Inflammatory macrophage (primary cell): ENCODE measurements at places on chromosomes 16 and 17.

- no peak for DNase-seq
These were observed 26.4 kb downstream of the ADCY9 start for GRCh38 chr16:4089811-4090301.

DNA sequence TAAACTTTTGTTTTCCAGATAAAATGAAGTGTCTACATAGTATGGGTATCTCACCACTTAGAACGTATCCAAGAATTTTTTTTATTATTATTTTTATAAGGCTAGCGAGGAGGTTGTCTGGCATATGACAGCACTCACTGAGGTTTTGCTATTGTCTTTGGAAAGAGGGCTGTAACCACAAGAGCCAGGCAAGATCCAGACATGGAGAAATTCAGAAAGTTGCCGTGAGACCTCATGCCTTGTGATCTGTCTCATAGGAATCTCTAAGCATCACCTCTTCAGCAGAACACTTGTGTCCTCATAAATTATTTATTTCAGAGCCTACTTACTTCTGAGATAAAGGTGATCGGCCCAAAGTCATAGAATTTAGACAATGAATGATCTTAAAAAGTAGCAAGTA is 410.8 kb downstream of the CDH11 start:
- no peak for DNase-seq

GRCh38 chr17:15238676-15239422 is 26.3 kb downstream of the PMP22 start:
- DNase-seq, result peak; percentile 48

DNA sequence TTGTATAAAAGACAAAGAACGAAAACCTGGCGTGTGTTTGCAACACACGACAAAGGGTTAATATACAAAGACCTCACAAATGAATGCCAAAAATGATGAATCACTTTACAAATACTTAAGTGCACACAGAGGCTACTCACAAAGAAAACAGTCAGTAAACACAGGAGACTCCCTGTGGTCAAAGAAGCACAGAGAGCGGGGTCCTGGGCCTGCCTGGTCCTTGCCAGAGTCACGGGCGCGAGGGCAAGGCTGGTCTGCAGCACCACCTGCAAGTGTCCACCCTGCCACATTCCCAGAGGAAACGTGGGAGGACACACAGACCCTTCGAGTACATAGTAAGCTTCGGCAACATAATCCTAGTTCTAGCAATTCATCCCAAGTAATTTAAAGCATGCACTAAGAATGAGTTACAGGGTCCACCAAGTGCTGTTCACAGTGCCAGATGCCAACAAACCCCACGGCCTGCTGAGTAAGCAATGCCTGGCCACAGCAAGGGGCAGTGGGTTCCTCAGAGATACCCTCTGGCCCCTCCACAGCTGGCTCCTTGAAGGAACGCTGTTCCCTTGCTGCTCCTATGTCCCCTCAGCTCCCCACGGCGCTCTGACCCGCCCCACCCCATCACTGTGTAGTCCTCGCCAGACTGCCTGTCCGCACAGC is 24.6 kb upstream of the FAAP100 start:
- DNase-seq, result no peak
